DMS 273 treated with DMSO at 0.1 percent for 48 hours (cell line): ENCODE measurements at places on chromosomes 12 and 14.

DNA sequence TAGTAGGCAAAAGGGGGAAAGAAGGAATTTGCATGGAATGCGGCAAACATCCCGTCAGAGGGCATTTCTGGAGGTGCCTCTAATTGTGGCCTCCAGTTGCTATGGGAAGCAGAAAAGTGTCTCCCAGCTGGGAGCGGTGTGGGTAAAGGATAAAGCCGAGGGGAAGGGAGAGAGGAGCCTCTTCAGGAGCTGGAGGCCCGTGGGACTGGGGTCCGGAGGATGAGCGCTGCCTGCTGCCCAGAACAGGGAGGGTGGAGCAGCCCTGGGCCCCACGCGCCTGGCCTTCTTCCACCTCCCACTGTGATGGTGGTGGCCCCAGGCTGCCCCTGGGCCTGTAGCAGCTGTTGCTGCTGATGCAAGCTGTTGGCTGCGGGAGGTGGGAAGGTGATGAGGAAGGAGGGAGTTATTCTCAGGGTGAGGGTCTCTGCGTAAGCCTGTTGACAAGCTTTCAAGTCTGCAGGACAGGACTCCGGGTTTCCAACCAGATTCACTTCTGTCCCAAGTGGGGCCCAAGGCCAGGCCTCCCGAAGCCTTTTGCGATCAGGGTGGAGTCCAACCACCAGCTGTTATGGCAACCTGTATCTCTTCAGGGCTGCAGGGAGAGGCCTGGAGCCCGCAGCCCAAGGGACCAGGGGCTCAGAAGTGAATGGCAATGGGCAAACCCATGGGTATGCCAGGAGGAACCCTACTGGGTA is 19.1 kb upstream of the PGF start:
- DNase-seq, result peak; percentile 63

DNA sequence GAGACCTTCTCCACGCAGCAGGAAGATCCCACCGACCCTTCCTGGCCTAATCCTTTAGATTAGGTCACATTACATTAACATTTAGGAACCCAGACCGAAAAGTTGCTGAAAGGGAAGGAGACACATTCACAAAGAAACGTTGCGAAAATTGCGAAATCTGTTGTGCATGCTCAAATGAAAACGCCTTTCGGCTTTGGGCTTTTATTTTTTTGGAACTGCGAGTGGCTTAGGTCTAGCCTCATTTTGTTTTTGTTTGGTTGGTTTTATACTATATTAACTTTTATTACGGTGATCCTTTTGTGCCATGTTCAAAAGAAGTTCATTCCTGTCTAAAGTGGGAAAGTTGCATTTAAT is 1.5 kb downstream of the MYF6 start:
- no peak for DNase-seq

- no peak for DNase-seq
Measured at GRCh38 chr12:58443981-58444371, 476.3 kb downstream of the LRIG3 start.

GRCh38 chr12:112353393-112353792 is 28.8 kb downstream of the HECTD4 start:
- no peak for DNase-seq

- DNase-seq, result no peak
Measured at GRCh38 chr12:111741235-111741812, 25.4 kb upstream of the ALDH2 start.

DNA sequence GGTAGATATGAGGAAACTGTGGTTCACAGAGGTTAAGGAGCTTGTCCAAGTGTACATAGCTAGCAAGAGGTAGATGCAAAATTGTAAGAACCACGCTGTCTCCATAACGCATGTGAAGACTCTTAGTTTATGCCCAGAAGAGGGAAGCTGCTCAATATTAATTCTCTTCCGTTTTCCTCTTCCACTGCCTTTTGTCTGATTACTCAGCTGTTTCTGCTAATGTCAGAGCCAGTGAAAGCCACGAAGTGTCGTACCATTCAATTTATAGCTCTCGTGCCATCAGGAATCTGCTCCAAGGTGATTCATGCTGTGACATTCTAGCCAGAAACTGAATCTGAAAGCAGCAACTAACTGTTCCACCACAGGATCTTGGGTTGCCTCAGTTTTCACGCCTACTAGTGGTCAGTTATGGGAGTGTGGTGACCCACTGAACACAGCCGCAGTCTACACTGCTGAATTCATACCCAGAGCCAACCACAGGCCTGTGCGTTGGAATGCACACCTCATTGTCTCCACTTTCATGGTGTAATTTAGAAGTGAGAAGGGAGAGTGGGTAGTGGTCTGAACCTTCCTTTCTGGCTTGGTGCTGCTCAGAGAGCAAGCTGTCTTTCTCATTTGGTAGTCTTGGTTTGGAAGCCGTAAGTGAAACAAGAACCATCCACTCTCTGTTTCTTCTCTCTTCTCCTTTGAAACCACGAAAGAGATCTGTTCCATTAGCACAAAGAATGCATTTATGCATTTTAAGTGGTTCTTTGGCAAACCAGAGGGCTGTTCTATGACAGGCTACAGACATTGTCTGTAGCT is 74.2 kb upstream of the NAP1L1 start:
- DNase-seq, result no peak

DNA sequence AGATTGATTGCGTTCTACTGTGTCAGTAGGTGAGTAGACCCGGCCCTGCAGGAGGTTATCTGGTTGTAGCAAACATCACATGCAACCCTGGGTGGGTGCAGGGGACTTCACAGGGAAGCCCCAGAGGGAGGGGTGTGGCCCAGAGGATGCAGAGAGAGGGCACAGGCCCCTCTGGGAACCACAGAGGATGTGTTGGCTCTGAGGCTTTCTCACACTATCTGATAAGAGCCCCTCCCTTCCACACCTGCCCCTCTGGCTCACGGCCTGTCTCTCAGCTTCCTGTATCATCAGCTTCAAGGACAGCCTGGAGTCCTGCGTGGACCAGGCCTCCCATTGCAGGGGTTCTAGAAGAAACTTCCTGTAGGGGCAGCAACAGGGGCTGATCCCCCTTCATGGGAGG is 101.9 kb downstream of the RIN3 start:
- DNase-seq, result no peak

- DNase-seq, result no peak
Measured at GRCh38 chr14:58078471-58078870, 73.5 kb downstream of the ARMH4 start.

DNA sequence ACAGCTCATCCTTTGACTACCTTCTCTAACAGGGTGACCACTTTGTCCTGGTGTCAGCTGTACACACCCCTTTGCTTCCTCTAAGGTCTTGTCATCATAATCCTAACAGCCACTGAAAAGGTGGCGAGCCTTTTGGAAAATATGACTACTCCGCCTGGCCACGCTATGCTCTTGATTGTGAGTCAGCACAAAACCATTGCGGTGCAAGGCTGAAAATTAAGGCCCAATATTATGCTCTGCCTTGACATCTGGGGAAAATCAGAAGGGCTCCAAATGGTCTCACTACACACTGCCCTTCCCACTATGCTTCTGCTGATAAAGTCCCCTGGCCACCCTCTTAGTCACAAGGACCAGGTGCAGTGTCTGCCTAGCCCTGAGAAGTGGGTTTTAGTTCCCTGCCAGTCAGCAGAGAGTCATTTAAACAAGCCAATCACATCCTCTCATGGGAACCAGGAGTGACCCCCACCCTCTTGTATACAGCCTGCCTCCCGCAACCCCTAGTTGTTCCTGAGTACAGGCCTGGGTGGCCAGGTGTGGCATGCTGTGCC is 34.3 kb downstream of the FGD6 start:
- DNase-seq, result no peak

GRCh38 chr12:11962860-11963259 is 107.9 kb upstream of the BCL2L14 start:
- no peak for DNase-seq

GRCh38 chr14:102189874-102190273 is 50.2 kb downstream of the WDR20 start:
- no peak for DNase-seq

DNA sequence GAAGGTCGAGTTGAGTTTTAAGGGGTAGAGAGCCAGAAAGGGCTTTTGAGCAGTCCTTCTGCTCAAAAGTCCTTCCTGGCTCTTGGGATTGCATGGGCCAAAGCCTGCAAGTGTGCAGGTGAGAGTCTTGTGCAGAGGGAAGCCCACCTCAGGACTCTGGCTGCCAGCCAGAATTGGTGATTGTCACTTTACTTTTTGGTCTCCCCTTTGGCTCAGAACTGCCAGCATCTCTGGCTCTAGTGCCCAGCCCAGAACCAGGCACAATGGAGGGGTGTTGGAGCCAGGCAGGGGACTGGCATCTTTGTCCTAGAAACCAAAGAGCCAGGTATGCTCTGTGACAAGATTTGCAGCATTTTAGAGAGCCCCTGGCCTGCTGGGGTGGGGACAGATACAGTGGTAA is 23.5 kb downstream of the FAM222A start:
- no peak for DNase-seq

DNA sequence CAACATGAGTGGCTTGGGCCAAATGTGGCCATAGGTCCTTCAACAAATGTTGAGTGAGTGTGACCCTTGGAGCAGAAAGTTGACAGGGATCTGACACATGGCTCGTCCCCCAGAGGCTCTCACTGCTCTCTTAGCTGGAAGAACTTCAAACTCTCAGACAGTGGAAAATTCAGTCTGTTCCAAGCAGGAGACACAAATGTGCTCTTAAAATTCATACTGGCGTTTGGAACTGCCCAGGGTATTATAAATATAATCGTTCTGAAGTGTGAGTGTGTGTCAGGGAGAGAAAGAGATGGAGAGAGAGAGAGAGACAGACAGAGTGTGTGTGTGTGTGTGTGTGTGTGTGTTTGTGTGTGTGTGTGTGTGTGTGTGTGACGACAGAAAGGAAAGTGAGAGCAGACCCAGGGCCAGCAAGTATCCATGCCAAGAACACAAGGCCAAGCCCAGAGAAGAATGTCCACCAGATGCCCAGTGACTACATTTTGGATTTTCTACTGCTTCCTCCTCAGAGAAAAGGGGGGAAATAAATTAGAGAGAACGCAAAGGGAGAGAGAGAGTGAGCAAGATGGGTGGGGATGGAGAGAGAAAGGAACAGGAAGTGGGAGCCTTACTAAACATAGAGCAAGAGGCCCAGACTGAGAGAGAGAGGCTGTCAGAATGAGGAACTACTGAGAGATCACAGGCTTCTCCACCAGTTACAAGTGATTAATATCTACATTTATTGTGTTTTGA is 193.6 kb upstream of the NUDT4 start:
- no peak for DNase-seq

DNA sequence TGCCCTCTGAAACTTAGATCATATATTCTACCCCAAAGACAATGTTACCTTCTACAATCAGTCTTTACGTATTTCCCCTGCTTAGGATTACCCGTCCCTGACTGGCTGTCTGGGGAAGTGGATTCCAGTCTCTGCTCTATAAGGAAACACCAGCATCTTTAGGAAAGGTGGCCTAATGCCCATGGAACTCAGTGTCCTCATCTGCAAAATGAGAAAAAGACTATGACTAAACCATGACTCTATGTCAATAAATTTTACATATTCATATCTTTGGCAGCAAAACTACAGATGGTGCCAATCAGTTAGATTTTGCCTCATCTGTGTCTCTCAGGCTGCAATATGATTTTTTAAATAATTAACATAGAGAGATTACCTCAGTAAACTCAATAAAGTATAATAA is 133.8 kb downstream of the ITPR2 start:
- DNase-seq, result no peak

GRCh38 chr14:80269353-80269925 is 58.1 kb upstream of the DIO2 start:
- no peak for DNase-seq

- DNase-seq, result no peak
Measured at GRCh38 chr12:62684570-62685295, 218.1 kb downstream of the MON2 start.

- DNase-seq, result no peak
Measured at GRCh38 chr12:51349026-51349425, 2.5 kb upstream of the CELA1 start.

GRCh38 chr14:83425706-83426105 is 1892.1 kb upstream of the SEL1L start:
- DNase-seq, result no peak

DNA sequence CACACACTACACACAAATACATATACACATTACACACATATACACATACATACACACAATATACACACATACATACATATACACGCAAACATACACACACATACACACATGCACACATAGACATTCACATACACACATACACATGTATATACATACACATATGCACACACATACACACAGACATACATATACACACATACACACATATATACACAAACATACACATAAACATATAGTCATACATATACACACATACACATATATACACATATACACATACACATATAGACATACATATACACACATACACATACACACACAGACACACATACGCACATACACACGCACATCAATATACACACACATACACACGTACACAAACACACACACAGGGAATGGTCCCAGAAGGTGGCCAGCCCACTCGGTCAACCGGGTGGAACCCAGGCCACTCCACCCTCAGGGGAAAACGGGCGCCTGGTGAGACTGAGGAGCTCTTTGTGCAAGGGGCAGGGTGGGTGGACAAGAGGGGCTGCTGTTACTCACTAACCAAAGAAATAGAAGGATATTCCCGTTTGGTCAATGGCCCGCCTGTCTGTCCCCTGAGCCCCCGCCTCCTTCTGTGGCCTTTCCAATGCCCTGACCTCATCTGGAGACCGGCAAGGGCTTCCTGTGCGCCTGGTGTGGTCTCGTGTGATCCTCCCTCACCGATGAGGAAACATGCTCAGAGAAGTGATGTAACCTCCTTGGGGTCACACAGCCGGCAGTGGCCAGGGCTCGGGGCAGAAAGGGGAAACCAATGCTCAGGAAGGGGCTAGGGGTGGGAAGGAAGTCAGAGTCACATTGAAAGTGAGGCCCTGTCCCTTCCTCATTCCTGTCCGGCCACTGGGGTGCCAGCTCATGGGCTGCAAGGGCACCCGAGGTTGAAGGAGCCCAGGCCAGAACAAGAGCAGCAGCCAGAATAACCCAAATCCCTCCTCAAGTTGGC is 5.3 kb downstream of the TRPV4 start:
- no peak for DNase-seq

GRCh38 chr12:67531501-67531900 is 117.0 kb upstream of the DYRK2 start:
- no peak for DNase-seq

- peak; percentile 28 for DNase-seq
Measured at GRCh38 chr12:113196990-113197389, 11.5 kb downstream of the RITA1 start.

DNA sequence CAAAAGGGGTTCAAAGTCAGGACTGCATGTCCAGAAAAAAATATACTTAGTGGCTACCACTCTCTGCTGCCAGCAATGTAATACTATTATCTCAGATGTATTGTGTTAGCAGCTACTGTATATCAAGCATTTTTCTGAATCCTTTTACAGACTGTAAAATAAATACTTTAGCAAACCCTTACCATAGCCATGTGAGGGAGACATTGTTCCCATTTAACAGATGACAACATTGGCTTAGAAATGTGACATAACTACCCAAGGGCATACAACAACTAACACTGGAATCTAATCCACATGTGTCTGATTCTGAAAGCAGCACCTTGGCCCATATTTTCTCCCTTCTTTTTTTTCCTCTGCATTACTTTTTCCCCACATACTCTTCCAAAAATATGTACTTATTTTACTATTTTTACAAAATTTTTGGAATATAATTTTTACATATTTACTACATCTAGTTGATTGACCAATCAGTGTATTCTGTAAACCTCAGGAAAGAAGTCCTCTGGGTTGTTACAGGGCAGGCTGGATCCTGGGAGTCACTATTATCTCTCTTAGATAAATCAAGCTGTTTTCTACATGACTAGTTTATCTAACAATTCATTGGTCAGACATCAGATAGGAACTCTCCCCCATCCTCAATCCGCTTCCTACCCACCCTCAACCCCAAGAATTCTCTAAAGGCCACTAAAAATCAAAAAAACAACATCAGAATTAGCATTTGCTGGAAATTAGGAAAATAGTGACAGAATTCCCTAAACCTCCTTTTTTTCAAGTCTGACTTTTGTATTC is 154.1 kb downstream of the BTG1 start:
- no peak for DNase-seq
